ENCODE measurements at places on chromosomes 7 and 10. TPM values are rescaled to one million over a fixed set of nuclear protein-coding genes. Genes with fewer than 3 reads are reported as not detected.

DNA sequence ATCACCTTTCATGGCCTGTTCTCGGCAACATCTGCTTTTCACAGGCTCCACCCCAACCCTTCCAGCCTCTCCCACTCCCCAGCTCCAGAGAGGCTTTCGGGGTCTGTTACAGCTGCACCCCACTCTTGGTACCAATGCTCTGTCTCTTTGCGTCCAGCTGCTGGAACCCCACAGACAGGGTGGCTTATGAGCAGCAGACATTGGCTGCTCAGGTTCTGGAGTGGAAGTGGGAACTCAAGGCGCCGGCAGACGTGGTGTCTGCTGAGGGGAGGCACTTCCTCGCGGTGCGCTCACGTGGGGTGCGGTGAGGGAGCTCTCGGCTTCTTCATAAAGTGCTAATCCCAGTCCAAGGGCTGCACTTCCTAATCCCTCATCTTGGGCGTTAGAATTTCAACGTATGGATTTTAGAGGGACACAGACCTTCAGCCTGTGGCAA is 185.7 kb downstream of the ELFN1 start:
- DNase-seq: no peak
- no peaks in the 10 kb centered on the region for H3K27me3 ChIP-seq
- H3K27ac ChIP-seq: no peak overlapping the region
- H3K4me1 ChIP-seq: peaks cover 12% of the 10 kb centered on the region

DNA sequence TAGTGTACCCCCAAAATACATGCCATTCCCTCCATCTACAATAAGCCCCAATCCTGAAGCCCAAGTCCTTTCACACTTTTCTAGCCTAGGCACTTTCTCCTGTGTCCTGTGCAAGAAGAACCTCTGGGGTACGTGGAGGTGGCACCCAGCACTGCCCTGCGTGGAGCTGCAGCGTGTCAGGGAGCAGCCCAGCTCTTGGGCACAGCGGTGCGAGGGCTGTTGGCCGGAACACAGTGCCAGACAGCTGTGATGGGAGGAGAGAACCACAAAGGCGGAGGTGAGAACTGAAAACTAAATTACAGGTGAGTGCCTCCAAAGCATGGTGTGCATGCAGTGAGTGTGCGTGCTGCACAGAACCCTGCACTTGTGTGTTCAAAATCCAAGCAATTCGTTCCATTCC is 621.3 kb upstream of the ADARB2 start:
- H3K27me3 ChIP-seq: no peaks in the 10 kb centered on the region
- no peak overlapping the region for H3K27ac ChIP-seq
- H3K36me3 ChIP-seq: no peaks in the 10 kb centered on the region
- no peak overlapping the region for H3K4me3 ChIP-seq

GRCh38 chr10:79301754-79302530 is 45.3 kb upstream of the PPIF start:
- H3K27ac ChIP-seq: no peak overlapping the region
- DNase-seq: no peak
- no peak overlapping the region for H3K4me3 ChIP-seq

- H3K4me1 ChIP-seq: no peaks in the 10 kb centered on the region
- no peaks in the 10 kb centered on the region for H3K27me3 ChIP-seq
- no peaks in the 10 kb centered on the region for H3K36me3 ChIP-seq
- no peak for DNase-seq
- no peak overlapping the region for H3K4me3 ChIP-seq
- H3K27ac ChIP-seq: no peak overlapping the region
Measured at GRCh38 chr7:79664884-79665676, 211.6 kb upstream of the MAGI2 start.

The MBL2 gene
- not detected for total RNA-seq

GRCh38 chr10:116053910-116054309 is 219.1 kb downstream of the GFRA1 start:
- H3K27ac ChIP-seq: no peak overlapping the region
- no peaks in the 10 kb centered on the region for H3K36me3 ChIP-seq
- no peak for DNase-seq
- H3K4me3 ChIP-seq: no peak overlapping the region

- H3K36me3 ChIP-seq: no peaks in the 10 kb centered on the region
- DNase-seq: no peak
- H3K27me3 ChIP-seq: no peaks in the 10 kb centered on the region
- H3K4me1 ChIP-seq: no peaks in the 10 kb centered on the region
Measured at GRCh38 chr10:106958589-106959361, 205.7 kb downstream of the SORCS1 start.

The UCN3 gene
- total RNA-seq: not detected

DNA sequence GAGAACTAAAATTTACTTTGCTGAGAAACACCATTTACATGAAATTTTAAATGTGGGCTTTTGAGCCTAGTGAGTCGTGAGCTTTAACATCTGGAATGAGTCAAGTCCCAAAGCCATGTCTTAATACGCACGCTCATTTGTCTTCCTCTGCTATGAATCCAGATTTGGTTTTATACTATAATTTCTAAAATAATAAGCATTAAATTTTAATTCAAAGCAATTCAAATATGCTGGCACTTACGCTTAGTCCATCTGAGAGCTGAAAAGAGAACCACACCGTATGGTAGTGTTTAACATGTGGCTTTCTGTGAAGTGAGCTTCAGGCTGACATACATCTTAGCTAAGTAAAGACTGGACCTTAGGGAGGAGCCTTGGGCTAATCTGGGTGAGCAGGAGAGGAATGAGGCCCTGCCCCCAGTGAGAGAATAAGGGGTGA is 52.2 kb downstream of the CUBN start:
- no peak overlapping the region for H3K27ac ChIP-seq
- no peak for DNase-seq
- H3K4me3 ChIP-seq: no peak overlapping the region
- H3K36me3 ChIP-seq: no peaks in the 10 kb centered on the region

DNA sequence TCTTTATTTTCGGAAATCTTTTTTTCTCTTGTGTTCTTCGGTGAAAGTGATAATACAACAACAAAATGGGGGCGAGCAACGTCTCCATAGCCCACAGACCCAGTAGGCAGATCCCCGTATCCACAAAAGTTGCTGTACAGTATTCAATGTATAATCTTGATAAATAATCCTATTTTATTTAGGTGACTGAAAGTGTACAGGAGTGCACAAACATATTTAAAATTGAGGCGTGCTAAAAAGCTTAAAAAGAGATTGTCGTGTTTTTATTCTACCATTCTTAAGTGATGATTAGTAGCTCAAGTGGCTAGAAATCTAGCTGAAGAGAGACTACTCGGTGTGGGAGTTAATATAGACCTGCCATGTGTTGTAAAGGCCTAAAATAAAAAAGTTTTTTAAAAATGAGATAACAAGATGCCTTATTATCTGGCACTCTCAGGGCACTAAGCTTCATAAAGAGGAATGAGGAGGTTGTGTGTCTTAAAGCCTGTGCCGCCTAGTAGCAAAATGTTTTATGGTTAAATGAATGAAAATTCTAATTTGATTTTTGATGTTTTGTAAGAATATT is 1.6 kb downstream of the CAPZA2 start:
- no peak for DNase-seq
- H3K27ac ChIP-seq: peak overlapping the region; percentile 94
- peak overlapping the region; percentile 100 for H3K4me3 ChIP-seq

DNA sequence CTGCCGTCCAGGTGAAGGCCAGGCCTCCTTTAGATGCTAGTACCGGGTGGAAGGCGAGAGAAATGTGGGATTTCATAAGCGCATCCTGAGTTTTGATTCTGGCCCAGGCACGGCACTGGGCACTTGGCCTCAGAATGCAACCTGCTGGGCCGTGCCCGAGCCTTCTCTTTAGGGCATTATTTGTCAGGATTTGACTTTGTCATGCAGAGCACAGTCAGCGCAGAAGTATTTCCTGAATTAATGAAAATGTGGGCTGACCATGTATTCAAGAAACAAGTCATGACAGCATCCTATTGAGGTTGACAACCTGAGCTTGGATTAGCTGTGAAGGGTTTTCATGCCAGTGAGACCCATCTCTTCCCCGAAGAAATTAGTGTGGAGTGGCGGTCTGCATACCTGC is 34.4 kb downstream of the RCC1L start:
- H3K4me3 ChIP-seq: no peak overlapping the region
- H3K27me3 ChIP-seq: no peaks in the 10 kb centered on the region
- no peak overlapping the region for H3K27ac ChIP-seq
- peaks cover 2% of the 10 kb centered on the region for H3K4me1 ChIP-seq
- H3K36me3 ChIP-seq: peaks cover 15% of the 10 kb centered on the region

GRCh38 chr10:285216-285615 is 150.0 kb downstream of the ZMYND11 start:
- DNase-seq: no peak
- peaks cover 4% of the 10 kb centered on the region for H3K36me3 ChIP-seq
- H3K4me1 ChIP-seq: peaks cover 17% of the 10 kb centered on the region
- H3K27ac ChIP-seq: no peak overlapping the region
- H3K4me3 ChIP-seq: no peak overlapping the region
- no peaks in the 10 kb centered on the region for H3K27me3 ChIP-seq

DNA sequence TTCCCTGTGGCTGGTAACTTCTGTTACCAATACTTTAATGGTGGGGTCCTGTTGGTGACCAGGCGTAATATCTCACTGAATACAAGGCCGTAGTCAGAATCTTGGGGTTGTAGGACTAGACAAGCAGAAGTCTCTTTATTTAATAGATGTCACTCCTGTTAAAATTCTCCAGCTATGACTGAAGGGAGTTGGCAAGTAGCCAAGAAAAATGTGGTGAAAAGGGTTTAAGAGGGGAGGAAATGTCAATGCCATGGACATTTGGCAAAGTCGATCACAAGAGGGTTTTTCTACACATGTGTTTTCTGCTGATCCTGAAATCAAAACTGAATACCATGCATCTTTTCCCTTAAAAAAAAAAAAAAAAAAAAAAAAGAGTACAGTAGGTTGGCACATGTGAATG is 533.5 kb downstream of the AUTS2 start:
- H3K27me3 ChIP-seq: no peaks in the 10 kb centered on the region
- no peaks in the 10 kb centered on the region for H3K36me3 ChIP-seq
- no peak for DNase-seq

The ZNF518A gene
- 16.9 TPM for total RNA-seq

DNA sequence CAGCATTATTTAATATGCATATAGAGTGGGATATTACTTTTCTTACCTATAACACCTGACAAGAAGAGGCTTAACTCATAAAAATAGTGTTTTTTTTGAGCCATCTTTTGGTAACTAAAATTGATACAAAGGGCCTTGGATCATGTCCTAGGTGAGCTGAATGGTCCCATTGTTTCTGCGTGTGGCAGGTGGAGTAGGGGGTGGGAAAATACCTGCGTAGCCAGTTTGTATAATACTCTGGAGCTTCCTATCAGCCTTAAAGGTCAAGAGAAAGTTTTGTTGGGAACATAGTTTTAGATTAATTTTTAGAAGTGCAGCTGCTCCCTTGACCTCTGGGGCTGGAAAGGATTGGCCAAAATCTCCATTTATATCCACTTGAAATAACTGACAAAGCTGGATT is 244.6 kb downstream of the PHTF2 start:
- peaks cover 7% of the 10 kb centered on the region for H3K27me3 ChIP-seq
- H3K36me3 ChIP-seq: no peaks in the 10 kb centered on the region
- no peak for DNase-seq
- H3K4me3 ChIP-seq: no peak overlapping the region
- H3K4me1 ChIP-seq: no peaks in the 10 kb centered on the region
- H3K27ac ChIP-seq: no peak overlapping the region

GRCh38 chr7:45001138-45001694 is 1.2 kb downstream of the CCM2 start:
- H3K4me1 ChIP-seq: peaks cover 48% of the 10 kb centered on the region
- peaks cover 21% of the 10 kb centered on the region for H3K36me3 ChIP-seq
- H3K4me3 ChIP-seq: peak overlapping the region; percentile 87
- peaks cover 3% of the 10 kb centered on the region for H3K27me3 ChIP-seq
- peak overlapping the region; percentile 96 for H3K27ac ChIP-seq

All from activated CD4-positive, alpha-beta T cell treated with anti-CD3 and anti-CD28 coated beads, Interleukin-2, amount 10 ng/mL, durations not matched to agents 24 days and 14 days (primary cell).